Activated naive CD4-positive, alpha-beta T cell treated with anti-CD3 and anti-CD28 coated beads for 36 hours (primary cell): ENCODE measurements at places on chromosomes 16 and 17. TPM values are rescaled to one million over a fixed set of nuclear protein-coding genes. Genes with fewer than 3 reads are reported as not detected.

LRRC37A gene
- total RNA-seq = 2.4 TPM

TNRC6A gene
- total RNA-seq = 39.0 TPM

OR1A1 gene
- total RNA-seq = not detected

TRPV2 gene
- 23.7 TPM for total RNA-seq

PTGES3L gene
- total RNA-seq = 0.33 TPM

DNA sequence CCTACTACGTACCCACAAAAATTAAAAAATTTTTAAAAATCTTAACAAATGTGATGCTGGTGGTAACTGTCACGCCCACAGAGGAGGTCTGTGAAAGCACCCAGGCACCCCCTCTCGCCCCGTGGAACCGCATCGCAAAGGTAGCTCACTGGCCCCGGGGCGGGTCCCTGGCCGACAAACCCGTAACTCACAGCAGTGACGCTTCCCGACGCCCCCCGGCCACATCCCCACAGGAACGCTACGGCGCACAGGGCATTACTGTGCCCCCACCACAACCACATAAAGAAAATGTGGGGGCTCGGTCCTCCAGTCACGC lies 366 bp downstream of the ANKS3 start:
- DNase-seq = peak; percentile 31

GRCh38 chr17:76481071-76481655 lies 13.8 kb downstream of the AANAT start:
- no peak for DNase-seq

GRCh38 chr16:59330019-59330670 lies 596.0 kb upstream of the GOT2 start:
- DNase-seq = no peak

DNA sequence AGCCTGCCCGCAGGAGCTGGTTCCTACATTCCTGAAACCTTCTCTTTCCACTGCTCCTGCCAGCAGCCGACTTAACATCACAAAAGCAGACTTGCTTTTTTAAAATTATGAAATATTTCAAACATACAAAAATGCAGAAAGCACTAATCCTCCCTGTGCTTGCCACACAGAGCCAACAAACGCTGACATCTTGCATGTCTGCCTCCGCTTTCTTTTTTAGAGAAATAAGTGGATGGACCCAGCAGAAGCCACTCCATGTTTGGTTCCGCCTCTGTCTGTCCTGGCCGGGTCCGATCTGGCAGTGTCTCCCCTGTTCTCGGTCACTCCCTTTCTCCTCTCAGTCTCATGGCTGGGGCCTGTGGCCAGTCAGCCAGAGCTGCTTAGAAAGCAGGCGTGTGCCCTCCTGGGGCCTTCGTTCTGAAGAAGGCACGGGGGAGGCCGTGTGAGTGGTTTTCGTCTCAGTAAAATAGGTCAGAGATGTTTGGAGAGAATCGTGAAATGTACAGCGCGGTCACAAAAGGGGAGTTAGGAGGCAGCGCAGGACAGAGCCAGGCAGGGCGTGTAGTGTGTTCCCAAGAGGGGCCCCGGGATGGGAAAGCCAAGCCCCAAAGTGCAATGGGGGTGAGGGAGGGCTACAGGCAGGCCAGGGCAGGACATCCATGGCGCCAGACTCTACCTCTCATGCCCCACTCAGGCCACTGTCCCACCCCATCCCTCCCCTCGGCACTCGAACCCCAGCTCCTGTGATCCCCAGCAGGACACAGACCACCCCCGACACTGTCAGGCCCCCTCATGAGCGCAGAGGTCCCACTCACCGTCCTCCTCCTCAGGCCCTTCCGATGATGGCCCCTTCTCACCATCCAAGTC lies 23.2 kb downstream of the MXRA7 start:
- no peak for DNase-seq

DNA sequence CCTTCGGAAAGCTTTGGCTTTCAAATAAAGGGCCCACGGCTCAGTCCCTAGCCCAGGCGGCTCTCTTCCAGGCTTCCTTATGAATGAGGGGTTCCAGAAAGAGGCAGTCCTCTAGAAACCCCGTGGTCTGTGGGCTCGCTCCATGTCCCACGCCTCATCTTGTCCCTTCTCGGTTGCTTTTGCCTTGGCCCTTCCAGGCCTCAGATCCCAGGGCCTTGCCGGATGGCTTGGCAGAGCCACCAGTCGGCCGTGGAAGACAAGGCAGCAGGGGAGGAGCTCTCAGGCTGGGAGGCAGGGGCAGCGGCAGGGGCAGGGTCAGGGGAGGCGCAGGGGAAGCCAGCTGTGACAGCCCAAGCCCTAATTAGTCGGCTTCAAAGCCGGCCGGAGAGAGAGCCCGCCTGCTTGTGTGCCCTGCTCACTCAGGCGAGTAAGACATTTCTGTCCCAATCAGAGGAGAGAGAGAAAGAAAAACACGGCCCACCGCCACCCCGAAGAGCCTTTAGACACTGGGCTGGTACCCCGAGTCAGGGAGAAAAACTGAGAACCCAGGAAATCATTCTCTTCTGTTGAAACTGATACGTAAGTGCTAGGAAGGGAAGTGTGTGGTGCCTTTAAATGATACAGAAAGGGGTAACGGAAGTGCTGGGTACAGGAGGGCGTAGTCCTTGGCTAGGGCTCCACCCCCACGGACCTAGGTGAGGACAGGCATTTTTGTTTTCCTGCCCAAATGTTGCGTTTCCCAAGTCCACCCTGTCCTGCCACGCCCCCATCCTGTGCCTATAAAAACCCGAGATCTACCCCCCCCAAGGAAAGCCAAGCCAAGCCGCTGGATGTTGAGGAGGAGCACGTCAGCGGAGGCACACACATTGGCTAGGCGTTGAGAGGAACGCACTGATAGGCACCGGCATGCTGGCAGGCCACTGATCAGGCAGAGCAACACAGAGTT lies 27.8 kb upstream of the MEIOC start:
- DNase-seq = no peak

GRCh38 chr17:83122834-83123233 lies 43.4 kb downstream of the METRNL start:
- DNase-seq = no peak

- DNase-seq = peak; percentile 73
These were observed 1.6 kb downstream of the HOXB2 start for GRCh38 chr17:48543107-48543853.

- DNase-seq = peak; percentile 33
These were observed 680 bp downstream of the ZNF629 start for GRCh38 chr16:30786115-30786935.
